A549 treated with Hydrocortisone at 1 μM for 4 hours (cell line): ENCODE measurements at places on chromosomes 2 and 18. TPM values are rescaled to one million over a fixed set of nuclear protein-coding genes. Genes with fewer than 3 reads are reported as not detected.

The SULT1C3 gene
- not detected in 5 replicates for total RNA-seq

The C2orf80 gene
- total RNA-seq: not detected in 5 replicates

The TUBB8B gene
- total RNA-seq: not detected in 5 replicates

The CIB4 gene
- 0.16 to 0.40 TPM (median 0.24 TPM) in 3 of 5 replicates, not detected in the others for total RNA-seq

The KIAA2012 gene
- total RNA-seq: not detected in 5 replicates

The SCLY gene
- 18.1 to 22.4 TPM (median 20.4 TPM) in 5 replicates for total RNA-seq

The PRADC1 gene
- 19.3 to 27.7 TPM (median 24.9 TPM) in 5 replicates for total RNA-seq

The NPAS2 gene
- total RNA-seq: 72.2 to 81.2 TPM (median 78.4 TPM) in 5 replicates

The MERTK gene
- 1.9 to 3.5 TPM (median 2.5 TPM) in 5 replicates for total RNA-seq

The CHRNG gene
- total RNA-seq: not detected in 5 replicates

The RMDN2 gene
- total RNA-seq: 3.8 to 5.6 TPM (median 5.2 TPM) in 5 replicates

The OTOS gene
- not detected in 5 replicates for total RNA-seq

The GRP gene
- not detected in 5 replicates for total RNA-seq

The PCARE gene
- total RNA-seq: not detected in 5 replicates

The L3MBTL4 gene
- 0.02 to 0.05 TPM in 2 of 5 replicates, not detected in the others for total RNA-seq

The NFU1 gene
- total RNA-seq: 36.4 to 51.2 TPM (median 46.8 TPM) in 5 replicates

The SKA1 gene
- 10.9 to 16.1 TPM (median 12.0 TPM) in 5 replicates for total RNA-seq

The DSG2 gene
- 43.0 to 81.7 TPM (median 62.8 TPM) in 5 replicates for total RNA-seq
